ENCODE measurements at places on chromosomes 16 and 17. TPM values are rescaled to one million over a fixed set of nuclear protein-coding genes. Genes with fewer than 3 reads are reported as not detected.

The SDR42E2 gene
- not detected for polyA plus RNA-seq

The GPRC5B gene
- polyA plus RNA-seq: 66.3 TPM

DNA sequence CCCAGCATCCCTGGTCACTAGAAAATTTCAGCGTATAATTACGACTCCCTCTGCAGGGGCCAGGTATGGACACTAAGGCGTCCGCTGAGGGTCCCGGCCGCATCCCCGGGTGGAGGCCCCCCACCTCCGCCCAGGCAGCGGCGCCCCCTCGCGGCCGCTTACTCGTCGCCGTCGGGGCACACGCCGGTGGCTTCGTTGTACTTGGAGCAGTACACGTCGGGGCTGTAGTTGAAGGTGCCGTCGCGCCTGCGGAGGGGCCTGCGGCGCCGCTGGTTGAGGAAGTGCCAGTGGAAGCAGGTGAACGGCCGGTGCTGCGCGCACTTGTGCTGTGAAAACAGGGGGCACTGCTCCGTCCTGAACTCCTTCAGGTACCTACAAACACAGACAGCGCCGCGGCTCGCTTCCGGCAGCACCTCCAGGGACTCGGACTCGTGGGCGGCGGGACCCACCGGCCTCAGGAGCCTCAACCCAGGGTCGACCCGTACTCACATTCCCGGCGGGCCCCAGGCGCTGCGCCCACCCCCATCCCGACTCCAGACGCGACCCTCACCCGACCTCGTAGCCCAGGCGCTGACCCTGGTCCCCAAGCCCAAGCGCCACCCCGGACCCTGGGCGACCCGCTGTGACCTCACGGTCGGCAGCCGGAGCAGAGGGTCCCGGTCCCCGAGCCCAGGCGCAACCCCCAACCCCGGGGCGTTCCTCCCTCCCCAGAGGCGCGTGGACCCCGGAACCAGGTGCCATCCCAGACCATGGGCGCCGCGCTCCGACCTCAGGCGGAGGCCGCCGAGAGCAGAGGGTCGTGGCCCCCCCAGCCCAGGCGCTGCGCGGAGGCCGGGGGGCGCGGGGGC lies 596 bp downstream of the UNKL start:
- H3K27ac ChIP-seq: peak overlapping the region; percentile 43
- DNase-seq: peak; percentile 67
- H3K4me3 ChIP-seq: peak overlapping the region; percentile 70
- no peaks in the 10 kb centered on the region for H3K36me3 ChIP-seq

DNA sequence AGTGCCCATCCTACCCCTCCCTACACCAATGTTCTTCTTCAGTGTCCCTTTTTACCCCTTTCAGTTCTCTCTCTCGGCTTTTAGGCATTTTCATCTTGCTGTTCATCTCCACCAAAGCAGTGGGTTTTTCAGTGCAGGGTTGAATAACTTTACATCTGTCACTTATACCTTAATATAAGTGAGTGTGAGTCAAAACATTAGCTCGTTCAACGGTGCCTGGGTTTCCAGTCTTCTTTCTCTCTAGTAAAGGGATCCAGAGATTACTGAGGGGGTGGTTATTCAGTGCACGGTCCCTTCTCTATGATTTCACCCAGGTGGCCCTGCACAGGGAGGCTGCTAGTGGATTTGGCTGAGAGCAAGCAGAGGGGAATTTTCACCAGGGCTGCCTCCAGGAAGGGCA lies 210.6 kb upstream of the CDH5 start:
- H3K4me1 ChIP-seq: peaks cover 6% of the 10 kb centered on the region
- DNase-seq: no peak
- no peaks in the 10 kb centered on the region for H3K27me3 ChIP-seq
- no peak overlapping the region for H3K4me3 ChIP-seq
- H3K36me3 ChIP-seq: no peaks in the 10 kb centered on the region

The LSM12 gene
- polyA plus RNA-seq: 29.0 TPM

GRCh38 chr17:81920612-81921536 lies 2.9 kb upstream of the SIRT7 start:
- no peak overlapping the region for H3K4me3 ChIP-seq
- peaks cover 39% of the 10 kb centered on the region for H3K4me1 ChIP-seq
- H3K27me3 ChIP-seq: no peaks in the 10 kb centered on the region
- H3K36me3 ChIP-seq: peaks cover 12% of the 10 kb centered on the region
- DNase-seq: no peak
- no peak overlapping the region for H3K27ac ChIP-seq

DNA sequence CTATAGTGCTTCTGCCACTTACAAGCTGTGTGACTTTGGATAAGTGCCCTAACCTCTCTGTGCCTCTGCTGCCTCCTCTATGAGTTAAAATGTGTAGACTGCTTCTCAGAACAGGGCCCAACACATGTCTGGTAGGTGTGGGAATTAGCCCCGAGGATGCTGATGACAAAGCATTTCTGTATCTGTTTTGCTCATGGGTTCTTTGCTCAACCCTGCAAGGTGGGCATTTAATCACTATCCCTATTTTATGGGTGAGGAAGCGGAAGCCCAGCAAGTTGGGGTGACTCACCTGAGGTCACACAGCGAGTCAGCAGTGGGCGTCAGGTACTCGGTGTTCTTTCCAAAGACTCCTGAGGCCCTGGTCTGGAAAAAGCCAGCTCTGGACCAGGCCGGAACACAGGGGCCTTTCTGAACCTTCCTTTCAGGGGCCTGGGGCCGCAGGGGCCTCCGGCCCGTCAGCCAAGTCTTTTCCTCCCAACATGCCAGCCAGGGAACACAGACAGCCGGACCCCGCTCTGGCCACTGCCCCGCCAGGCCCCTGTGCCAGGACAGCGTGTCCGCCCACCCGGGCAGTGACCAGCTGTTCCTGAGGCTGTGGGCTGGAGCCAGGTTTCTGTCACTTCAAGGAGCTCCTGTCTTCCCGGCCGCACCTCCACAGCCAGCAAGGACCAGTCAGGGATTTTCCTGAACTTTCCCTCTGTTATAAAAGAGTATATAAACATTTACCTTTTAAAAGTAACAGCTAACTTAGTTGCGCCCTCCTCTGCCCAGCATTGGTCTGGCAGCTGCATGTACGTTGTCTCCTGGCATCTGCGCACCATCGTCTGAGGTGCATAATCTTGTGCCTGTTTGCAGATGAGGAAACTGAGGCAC lies 62.5 kb downstream of the SREBF1 start:
- H3K36me3 ChIP-seq: no peaks in the 10 kb centered on the region
- H3K4me3 ChIP-seq: no peak overlapping the region
- H3K27me3 ChIP-seq: no peaks in the 10 kb centered on the region
- peak; percentile 14 for DNase-seq
- no peaks in the 10 kb centered on the region for H3K4me1 ChIP-seq

The ZMYND15 gene
- polyA plus RNA-seq: 1.3 TPM

GRCh38 chr16:81831722-81832126 lies 52.6 kb downstream of the PLCG2 start:
- no peak for DNase-seq
- no peaks in the 10 kb centered on the region for H3K27me3 ChIP-seq
- H3K4me3 ChIP-seq: no peak overlapping the region
- H3K36me3 ChIP-seq: no peaks in the 10 kb centered on the region
- peaks cover 7% of the 10 kb centered on the region for H3K4me1 ChIP-seq
- no peak overlapping the region for H3K27ac ChIP-seq

DNA sequence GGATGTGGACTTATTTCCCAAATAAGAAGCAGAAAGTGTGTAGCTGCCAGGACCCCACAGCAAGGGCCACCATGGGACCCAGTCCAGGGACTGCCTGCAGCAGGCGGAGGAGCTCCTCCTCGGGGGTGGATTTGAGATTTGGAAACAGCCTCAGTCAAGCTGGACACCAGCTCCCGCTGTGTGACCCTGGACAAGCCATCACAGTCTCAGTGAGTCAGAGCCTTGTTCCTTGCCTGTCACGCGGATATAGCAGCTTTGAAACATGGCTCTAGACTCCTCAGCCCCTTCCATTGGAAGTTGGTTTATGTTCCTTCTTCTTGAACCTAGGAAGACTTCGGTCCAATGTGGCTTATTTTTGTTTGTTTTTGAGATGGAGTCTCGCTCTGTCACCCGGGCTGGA lies 12.5 kb upstream of the DPEP1 start:
- DNase-seq: no peak
- no peaks in the 10 kb centered on the region for H3K27me3 ChIP-seq
- no peak overlapping the region for H3K27ac ChIP-seq
- H3K36me3 ChIP-seq: no peaks in the 10 kb centered on the region

DNA sequence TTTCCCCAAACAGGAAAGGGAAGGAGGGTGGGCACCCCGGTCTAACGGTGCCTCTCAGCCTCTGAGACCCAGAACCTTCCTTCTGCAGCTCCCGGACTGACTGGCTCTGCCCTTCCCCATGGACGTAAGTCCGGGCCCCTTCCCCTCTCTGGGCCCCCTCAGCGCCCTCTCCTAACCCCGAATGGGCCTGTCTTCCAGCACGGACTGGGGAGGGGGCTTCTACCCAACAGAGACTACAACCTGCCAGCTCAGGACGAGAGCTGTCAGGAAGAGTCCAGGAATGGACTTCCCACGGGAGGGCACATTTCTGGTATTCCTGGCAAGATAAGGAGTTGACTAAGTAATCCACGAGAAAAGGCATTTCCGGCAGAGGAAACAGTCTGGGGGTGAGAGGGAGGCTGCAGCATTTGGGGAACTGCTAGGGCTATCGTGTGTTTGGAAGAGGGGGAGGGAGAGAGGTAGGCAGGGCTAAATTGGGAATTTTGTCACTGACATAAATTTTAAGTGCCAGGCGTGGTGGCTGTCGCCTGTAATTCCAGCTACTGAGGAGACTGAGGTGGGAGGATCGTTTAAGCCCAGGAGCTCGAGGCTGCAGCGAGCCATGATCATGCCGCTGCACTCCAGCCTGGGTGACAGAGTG lies 12.1 kb upstream of the ALDOA start:
- H3K36me3 ChIP-seq: no peaks in the 10 kb centered on the region
- H3K4me1 ChIP-seq: no peaks in the 10 kb centered on the region
- DNase-seq: no peak
- H3K4me3 ChIP-seq: peak overlapping the region; percentile 60
- no peaks in the 10 kb centered on the region for H3K27me3 ChIP-seq
- peak overlapping the region; percentile 59 for H3K27ac ChIP-seq

DNA sequence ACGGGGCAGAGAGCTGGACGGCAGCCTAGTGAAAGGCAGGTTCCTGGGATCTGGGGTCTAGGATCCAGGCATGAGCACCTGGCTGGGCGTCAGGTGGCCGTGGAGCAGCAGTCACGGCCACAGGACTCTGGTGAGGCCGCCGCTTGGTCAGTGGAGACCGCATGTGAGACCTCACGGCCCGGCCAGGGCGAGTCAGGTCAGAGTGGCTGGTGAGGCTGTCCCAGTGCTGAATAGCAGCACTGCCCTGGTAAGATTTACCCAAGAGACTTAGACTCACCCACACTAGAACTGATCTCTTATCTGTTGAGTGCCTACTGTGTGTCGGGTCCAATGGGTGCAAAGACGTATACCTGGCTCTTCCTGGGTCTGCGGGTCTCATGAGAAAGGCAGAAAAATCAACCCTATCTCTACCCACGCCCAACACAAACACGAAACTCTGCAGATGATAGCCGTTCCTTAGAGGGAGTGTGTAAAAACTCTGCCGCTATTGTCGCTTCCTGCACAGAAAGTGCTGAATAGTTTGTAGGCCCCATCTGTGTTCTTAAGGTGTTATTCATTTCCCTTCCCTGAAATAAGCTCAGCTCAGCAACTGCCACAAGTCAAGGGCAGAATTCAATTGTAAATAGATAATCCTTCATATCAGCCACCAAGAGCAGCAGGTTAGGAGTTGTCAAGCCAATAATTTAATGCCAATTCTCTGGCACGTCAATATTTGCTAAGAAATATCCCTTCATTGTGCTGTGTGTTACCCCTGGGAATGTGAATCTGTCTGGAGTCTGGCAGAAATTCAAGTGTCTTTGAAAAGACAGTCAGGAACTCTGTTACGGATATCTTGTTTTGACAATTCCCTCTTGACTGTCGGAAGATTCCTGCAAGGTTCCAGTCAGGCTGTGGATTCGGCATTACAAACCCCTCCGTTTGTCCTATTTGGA lies 240.0 kb downstream of the NTN1 start:
- DNase-seq: no peak
- H3K27ac ChIP-seq: no peak overlapping the region
- H3K4me3 ChIP-seq: no peak overlapping the region
- no peaks in the 10 kb centered on the region for H3K27me3 ChIP-seq
- no peaks in the 10 kb centered on the region for H3K36me3 ChIP-seq
- no peaks in the 10 kb centered on the region for H3K4me1 ChIP-seq

DNA sequence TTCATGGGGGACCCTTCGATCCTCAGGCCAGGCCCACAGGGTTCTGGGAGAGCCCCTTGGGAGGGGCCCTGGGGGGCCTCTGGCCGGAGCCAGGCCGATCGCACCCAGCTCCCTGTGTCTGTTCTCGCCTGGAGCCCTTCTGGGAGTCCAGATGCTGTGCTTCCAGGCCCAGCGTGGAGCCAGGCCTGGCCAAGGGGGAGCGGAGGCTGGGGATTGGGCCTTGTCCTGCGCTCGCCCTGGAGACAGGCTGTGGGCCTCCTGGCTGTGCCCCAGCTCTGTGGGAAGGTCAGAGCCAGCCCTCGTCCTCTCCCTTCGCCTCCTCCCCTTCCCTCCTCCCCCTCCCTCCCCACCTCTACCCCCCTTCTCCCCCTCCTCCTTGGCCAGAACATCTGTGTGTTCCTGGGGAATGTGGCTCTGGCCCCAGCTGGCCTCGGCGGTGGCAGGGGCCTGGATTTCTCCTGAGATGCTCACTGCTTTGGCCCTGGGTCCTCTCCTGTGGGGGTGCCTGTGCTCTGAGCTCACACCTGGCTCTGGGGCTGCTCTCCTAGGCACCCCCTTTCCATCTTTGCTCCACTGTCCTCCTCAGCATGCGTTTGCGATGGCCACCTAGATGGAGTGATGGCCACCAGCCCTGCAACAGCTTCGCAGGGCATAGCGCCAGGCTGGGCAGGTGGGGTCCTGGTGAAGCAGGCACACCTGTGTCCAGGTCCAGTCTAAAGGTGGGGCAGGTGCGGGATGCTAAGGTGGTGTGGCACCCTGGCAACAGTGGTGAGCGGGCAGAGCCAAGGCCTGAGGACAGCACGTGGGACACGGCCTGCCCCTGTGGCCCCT lies 90.6 kb upstream of the CIBAR2 start:
- no peaks in the 10 kb centered on the region for H3K36me3 ChIP-seq
- DNase-seq: peak; percentile 88
- no peaks in the 10 kb centered on the region for H3K4me1 ChIP-seq
- no peaks in the 10 kb centered on the region for H3K27me3 ChIP-seq
- H3K27ac ChIP-seq: peak overlapping the region; percentile 22

GRCh38 chr17:48514477-48514876 lies 16.3 kb downstream of the HOXB1 start:
- H3K36me3 ChIP-seq: no peaks in the 10 kb centered on the region
- DNase-seq: no peak
- no peaks in the 10 kb centered on the region for H3K4me1 ChIP-seq
- no peaks in the 10 kb centered on the region for H3K27me3 ChIP-seq
- H3K4me3 ChIP-seq: no peak overlapping the region
- H3K27ac ChIP-seq: no peak overlapping the region
